ENCODE measurements at places on chromosomes 2 and 18.

GRCh38 chr2:234770031-234770506 is 181.7 kb upstream of the SH3BP4 start:
- no peak for DNase-seq

- no peak for DNase-seq
These were observed 29.9 kb downstream of the HPCAL1 start for GRCh38 chr2:10332402-10333246.

DNA sequence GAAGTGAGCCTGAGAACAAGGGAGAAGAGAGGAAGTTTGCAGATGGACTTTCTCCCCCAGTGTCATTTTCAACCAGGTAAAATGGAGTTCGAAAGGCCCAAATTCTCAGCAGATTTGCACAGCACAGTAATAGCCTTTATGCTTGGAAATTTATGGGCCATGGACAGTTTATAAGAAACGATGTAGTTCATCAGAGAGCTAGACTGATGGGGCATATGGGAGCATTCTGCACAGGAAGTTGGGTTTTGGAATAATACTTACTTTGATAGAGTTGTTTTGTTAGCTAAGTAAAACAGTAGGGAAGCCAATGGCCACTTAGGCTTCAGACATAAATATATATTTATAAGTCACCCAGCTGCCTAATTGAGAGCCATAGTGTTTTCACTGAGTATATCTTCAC is 169.4 kb downstream of the MEIS1 start:
- DNase-seq, result no peak

DNA sequence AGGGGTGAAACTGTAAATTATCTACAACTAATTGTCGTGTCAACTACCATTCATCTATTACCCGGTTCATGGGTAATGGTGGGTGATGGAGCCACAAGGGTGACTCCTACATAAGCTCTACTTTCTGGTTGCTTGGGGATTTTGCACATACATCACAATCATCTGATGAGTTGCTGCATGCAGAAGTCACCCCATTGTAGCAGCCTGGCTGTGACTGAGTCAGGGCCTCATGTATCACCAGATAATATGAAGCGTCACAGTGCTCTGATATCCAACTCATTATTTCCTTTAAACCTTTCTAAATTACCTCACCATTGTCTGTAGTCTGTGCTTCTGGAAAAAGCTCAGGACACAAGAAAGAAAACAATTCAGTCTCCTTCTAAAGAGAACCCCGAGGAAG is 32.4 kb upstream of the GORASP2 start:
- no peak for DNase-seq

GRCh38 chr2:160582081-160582480 is 88.5 kb upstream of the RBMS1 start:
- DNase-seq, result no peak

DNA sequence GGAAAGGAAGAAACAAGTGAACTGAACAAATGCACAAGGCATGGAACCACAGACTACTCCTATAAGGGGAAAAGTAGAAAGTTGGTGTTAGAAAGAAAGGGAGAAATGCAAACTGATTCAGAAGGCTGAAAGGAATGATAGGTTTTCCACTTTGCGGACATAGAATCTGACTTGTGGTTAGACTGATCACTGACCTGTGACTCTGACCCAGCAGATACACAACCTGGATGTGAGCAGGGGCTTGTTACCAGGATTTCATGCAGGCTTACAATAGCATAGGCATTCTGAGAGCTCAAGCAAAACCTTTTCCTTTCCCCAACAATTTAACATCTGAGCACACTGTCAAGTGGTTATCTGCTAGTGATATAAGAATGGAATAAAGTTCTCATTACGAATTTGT is 237.0 kb upstream of the CDH20 start:
- DNase-seq, result no peak

- DNase-seq, result no peak
These were observed 225.7 kb downstream of the TMX3 start for GRCh38 chr18:68489013-68489792.

DNA sequence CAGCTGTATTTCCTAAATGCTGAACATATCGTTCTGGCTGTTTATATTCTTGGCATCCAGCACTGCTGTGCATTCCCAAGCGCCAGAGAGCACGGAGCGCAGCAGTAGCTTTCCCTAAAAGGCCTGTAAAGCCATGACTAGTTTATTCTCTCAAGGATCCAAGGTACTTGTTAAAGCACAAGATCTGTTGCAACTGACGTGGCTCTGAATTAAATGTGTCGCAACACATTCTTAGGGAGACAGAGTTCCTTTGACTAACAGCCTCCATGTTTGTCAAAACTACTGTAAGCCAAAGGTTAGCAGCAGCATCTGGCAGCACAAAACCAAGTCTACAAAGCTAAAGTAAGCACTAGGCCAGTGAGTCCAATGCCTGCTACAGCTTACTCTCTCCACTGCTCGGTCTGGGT is 188.6 kb upstream of the FN1 start:
- DNase-seq, result no peak

GRCh38 chr18:48265328-48265727 is 143.9 kb downstream of the ZBTB7C start:
- no peak for DNase-seq

GRCh38 chr2:206154197-206154596 is 5.0 kb downstream of the NDUFS1 start:
- DNase-seq, result no peak

DNA sequence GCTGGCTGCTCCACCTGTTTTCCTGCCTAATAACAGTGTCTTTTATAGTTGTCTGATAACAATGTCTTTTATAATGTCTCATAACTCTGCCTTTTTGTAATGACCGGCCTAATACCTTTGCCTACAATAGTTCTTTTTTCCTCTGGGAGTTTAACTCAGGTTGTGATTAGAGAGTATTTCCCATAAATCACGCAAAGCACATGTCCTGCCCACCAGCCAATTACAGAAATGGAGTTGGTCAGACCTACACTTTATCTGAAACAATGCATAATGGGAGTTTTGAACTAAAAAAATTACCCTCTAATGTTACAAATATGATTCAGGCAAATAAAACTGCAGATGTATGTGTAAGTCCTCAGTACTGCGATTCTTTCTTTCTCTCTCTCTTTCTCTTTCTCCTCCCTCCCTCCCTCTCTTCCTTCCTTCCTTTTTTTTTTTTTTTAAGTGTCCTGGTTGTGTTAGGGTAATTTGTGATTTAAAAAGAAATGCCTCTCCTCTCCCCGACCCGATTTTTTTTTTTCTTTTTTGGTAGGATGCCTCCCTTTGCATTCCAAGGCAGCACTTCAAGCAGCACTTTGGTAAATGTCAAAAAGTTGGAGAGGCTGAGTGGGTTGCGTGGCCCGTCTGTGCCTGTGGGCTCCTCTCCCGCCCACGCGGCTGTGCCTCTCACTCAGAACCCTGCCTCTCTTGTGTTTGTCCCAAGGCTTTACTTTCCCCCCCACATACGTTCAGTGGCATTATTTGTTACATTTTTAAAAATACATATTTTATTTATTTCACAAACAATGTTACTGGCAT is 147.3 kb downstream of the AGAP1 start:
- DNase-seq, result no peak

DNA sequence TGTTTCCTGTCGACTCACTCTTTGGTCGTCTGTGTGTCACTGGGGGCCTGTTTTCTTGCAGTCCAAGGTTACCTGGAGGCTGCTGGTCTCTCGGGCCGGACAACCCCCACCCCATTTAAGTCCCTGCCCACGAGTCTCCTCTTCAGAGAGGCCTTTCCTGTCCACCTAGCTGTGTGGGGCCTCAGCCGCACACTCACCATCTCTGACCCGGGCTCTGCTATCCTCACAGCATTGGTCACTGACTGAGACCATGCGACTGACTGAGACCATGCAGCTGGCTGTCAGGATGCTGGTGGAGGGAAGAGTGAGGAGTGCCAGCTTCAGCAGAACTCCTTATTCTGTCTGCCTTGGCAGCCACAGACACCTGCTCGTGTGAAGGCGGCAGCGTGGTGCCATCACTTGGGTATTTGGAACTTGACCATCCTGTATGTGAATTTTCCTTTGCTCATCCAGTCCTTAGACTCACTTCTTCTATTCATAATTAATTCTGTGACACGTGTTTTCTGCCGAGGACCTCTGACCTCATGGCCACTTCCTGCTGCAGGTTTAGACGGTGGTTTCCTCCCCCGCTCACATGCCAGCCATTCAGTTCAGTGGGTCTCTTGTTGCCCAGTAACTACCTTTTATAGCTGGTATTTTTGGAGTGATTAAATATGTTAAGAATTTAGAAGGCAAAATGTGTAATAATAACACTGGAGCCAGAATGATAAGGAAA is 47.5 kb upstream of the ASB1 start:
- DNase-seq, result no peak

GRCh38 chr2:32874931-32875330 is 71.8 kb upstream of the LTBP1 start:
- no peak for DNase-seq

DNA sequence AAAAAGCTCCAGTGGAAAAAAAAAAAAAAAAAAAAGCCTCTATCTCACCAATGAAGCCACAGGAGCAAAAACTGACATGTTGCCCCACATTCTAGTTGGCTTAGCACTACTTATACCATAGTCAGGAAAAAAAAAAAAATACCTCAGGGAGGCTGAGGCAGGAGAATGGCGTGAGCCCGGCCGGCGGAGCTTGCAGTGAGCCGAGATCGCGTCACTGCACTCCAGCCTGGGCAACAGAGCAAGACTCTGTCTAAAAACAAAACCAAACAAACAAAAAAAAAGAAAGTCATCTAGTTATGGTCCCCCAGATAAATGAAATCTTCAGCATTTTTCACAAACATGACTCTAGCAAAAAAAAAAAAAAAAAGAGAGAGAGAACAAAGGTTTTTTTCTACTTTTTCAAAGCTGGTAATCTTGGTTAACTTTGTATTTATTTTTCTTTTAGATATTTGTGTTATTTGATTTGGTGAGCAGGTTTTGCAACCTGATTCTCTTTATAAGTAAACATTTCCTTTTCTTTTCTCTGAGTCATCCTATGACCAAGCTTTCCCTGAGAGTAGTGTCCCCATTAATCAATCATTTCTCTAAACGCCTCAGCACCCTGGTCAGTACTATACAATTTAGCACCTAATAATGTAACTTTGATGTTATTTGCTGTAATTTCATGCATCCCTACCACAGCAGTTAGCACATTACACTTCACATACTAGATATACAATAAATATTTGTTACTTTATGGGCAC is 273.7 kb upstream of the PIK3C3 start:
- DNase-seq, result no peak

DNA sequence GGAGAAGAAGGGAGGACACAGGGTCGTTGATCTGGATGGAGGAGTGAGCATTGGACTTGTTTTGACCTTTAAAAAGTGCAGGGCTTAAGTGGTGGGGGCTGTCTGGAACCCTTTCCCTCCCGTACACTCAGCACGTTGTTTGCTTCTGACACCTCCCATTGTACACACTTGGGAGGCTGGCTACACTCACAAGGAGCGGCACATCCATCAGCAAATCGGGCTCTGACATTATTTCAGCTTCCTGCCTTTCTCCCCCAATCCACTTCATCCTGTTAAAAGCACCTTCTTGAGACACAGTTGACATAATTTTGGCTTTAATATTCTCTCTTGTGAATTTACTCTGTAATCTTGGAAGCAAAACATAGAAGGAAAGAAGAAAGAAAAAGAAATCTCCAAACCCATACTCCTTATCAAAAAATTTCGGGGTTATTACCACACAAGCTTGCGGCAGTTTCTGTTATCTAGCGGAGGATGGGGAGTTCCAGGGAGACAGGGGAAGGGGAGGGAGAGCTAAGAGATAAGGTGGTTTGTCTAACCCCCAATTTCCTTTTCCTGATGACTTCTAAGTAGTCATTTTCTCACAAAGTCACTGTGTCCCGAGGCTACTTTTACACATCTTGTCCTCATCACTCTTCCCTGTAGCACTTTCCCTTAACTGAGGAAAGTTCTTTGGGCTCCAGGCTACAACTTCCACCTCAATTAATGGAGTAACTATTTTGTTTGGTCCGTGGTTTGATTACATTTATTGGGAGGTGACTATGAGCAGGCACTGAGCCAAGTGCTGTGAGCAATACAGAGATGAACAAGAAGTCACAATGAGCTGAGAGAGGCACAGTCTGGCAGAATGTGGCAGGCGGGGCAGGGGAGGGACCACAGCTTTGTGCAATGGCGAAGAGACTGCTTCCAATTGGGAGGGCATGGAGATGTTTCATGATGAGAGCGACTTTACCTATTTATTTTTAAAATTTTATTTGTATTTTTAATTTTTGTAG is 240.1 kb upstream of the MEX3C start:
- DNase-seq, result no peak

DNA sequence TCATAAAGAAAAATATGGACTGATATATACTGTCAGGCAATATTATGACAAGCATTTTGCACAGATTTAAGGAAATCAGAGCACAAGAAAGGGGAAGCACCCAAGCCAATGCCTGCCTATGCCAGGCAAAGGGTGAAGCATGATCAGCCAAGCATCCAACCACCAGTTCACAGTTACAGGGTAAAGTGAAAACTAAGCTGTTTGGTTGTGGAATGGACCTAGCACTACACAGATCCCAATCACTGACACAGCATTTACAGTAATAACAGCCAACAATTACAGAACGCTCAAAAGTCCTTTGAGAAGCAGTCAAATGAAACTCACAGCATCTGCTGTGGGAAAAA is 90.3 kb downstream of the SP3 start:
- DNase-seq, result no peak

GRCh38 chr2:238441262-238442114 is 14.8 kb downstream of the ASB1 start:
- DNase-seq, result no peak

DNA sequence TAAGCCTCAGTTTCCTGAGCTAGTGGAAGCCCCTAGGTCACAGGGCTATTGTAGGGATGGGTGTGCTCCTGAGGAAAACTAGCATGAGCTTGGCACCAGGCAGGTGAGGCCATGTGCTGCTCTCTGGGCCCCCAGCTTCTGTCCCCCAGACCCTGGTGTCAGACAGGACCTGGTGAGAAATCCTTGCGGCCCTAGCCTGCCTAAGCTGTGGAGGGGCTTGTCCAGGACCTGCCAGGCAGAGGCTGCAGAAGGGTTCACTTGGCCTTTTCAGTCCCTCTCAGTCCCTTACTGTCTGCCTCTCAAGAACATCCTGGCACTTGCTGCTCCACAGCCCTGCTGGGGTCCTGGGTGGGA is 58.4 kb downstream of the ZFP36L2 start:
- DNase-seq, result no peak

DNA sequence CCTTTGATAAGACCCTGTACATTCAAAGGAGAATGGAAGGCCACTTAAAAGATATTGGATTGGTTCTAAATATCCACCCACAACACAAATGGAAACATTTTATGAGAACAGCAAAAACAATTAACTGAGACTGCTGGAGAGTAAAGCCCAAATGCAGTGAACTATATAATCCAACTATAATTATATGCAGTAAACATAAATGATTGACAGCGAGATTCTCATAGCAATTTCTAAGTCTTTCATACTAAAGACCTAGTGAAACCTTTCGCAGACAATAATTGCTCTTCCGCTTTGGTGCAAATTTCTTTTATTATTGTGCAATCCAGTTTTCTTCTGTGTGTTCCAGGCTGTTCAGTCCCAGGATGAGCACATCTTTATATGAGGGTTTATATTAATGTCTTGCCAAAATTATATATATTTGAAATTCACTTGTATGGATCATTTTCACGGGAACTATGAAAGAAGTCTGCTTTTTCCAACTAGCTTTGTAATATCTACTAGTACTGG is 190.9 kb downstream of the ST6GAL2 start:
- no peak for DNase-seq
